SJSA1 (cell line): ENCODE measurements at places on chromosomes 3 and 15. TPM values are rescaled to one million over a fixed set of nuclear protein-coding genes. Genes with fewer than 3 reads are reported as not detected.

DNA sequence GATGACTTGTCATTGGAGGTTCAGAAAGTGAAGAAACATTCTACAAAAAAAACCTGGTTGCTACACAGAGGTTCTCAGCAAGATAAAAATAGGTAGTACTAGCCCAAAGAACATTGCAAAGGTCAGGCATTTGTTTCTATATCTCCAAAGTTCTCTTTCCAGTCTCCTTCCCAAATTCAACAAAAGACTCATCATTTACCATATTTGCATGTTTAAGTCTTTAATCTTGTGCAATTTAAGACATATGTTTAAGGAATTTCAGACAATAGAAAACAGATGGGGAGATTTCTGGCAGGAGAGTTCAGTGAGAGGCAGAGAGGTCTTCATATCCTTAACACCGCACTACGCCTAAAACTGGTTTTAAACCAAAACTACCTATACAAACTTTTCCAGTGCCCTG is 173.8 kb upstream of the THBS1 start:
- peaks cover 10% of the 10 kb centered on the region for H3K4me1 ChIP-seq
- H3K36me3 ChIP-seq, result no peaks in the 10 kb centered on the region
- no peaks in the 10 kb centered on the region for H3K27me3 ChIP-seq
- H3K4me3 ChIP-seq, result no peak overlapping the region

DNA sequence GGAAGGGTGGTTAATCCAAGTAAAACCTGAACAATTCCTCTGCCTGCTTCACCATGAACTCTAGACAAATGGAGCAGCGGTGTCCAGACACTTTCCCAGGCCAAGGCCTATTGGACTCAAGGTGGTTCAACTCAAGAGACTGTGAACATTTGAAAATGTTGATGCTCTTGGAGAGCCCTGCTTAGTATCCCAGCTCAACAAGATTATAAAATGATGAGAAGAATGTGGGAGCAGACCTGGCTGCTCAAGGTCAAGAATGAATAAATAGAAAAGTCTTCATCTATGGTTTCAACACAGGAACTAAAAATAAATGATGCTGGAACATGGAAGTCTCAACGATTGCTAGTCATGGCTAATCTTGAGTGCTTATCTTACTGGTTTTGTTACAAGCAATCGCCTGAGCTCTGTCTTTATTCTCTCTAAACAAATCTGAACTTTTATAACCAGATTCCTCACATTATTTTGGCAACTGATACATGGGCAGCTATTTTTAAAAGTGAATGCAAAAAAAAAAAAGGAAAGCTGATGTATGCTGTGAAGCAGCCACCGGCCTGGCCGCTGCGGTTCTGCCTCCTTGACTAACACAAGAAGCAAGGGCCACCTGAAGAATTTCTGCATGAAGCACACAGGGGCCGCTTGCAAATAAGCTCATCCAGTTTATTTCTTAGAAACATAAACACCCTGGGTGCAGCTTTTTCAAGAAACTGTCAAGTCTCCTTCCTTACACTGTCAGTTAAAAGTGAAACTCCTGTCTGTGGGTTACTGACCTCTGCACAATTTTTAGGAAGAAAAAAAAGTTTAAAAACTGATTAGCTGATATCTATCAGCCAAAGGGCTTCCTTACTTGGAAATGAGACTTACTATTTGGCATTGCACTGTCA is 120.1 kb upstream of the ARHGEF3 start:
- no peak overlapping the region for H3K4me3 ChIP-seq
- H3K27me3 ChIP-seq, result no peaks in the 10 kb centered on the region
- peaks cover 37% of the 10 kb centered on the region for H3K4me1 ChIP-seq
- H3K36me3 ChIP-seq, result no peaks in the 10 kb centered on the region
- H3K27ac ChIP-seq, result no peak overlapping the region

DNA sequence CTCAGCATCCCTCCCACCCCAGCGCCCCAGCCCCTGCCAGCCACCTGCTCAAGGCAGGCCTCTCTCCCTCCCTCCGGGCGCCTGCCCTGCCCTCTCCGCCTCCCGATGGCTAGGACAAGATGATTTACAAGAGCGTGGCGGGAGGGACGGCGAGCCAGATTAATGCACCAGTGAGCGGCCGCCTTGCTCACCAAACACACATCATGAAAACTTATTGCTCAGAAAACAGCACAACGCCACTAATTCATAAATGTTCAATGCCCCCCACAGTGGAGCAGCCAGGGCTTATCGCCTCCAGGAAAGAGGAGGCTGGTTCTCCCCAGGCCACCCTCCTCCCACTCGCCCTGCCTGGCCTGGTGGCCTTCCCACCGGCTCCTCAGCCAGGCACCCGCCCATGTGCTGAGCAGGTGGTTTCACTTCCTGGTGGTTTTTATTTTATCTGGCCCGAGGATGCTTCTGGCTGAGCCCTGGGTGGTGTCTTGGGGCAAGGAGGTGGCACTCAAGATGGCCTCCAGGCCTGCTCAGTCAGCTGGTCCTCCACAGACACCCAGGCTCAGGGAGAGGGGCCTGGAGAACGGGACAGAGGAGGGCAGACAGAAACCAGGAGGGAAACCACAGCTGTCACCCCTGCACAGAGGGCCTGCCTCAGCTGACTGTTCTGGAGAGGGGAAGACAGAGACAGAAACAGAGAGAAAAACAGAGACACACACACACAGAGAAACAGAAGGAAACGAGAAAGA is 284.9 kb downstream of the UACA start:
- H3K4me3 ChIP-seq, result no peak overlapping the region
- DNase-seq, result no peak
- no peak overlapping the region for H3K27ac ChIP-seq
- H3K27me3 ChIP-seq, result no peaks in the 10 kb centered on the region
- peaks cover 42% of the 10 kb centered on the region for H3K4me1 ChIP-seq
- no peaks in the 10 kb centered on the region for H3K36me3 ChIP-seq

Gene SLC28A1
- not detected in 2 replicates for total RNA-seq

Gene TRAK1
- 8.1 and 15.4 TPM in 2 replicates for total RNA-seq
